ENCODE measurements at places on chromosomes 2 and 18.

- DNase-seq: no peak
These were observed 51.3 kb downstream of the FMNL2 start for GRCh38 chr2:152386266-152386665.

DNA sequence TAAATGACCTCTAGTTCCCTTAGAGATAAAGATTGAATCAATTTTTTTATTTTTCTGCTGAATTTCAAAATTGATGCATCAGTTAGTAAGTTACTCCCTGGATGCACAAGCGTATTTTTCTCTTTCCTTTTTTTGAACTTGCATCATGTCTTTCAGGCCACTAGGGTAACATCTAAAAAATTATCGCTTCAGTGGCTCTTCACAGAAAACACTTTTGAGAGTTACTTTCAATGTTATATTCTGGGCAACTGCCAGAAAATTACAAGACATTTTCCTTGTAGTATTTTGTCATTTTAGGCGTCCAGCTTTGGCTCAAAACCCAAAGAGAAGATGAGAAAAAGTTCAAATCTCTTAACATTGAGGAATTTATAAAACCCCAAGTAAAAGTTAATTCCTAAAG, 59.8 kb downstream of the DSEL start:
- no peak for DNase-seq

- DNase-seq: no peak
These were observed 823.8 kb upstream of the NRXN1 start for GRCh38 chr2:51855683-51856082.

DNA sequence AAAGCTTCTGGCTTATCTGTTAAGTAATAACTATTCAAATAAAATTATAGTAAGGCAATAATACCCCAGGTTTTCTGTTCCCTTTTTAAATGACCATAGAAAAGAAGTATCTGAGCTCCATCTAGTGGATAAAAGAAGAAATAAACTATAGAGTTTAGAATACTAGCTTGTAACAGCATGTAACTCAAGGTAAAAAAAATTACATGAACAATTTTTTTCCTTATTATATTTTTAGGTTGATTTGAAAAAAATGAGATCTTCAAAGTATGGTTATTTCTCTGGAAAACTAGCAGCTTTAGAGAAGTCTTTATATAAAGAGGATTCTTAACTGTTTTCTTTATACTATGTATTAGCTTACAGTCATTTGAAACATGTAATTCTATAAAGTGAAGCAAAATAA, 58.1 kb downstream of the NCKAP1 start:
- DNase-seq: no peak

- no peak for DNase-seq
These were observed 1.8 kb downstream of the HNMT start for GRCh38 chr2:137966043-137966442.

- no peak for DNase-seq
These were observed 71.8 kb downstream of the MYCN start for GRCh38 chr2:16012029-16012596.

All from AG04449 (cell line).